ENCODE measurements at places on chromosomes 13 and 19.

DNA sequence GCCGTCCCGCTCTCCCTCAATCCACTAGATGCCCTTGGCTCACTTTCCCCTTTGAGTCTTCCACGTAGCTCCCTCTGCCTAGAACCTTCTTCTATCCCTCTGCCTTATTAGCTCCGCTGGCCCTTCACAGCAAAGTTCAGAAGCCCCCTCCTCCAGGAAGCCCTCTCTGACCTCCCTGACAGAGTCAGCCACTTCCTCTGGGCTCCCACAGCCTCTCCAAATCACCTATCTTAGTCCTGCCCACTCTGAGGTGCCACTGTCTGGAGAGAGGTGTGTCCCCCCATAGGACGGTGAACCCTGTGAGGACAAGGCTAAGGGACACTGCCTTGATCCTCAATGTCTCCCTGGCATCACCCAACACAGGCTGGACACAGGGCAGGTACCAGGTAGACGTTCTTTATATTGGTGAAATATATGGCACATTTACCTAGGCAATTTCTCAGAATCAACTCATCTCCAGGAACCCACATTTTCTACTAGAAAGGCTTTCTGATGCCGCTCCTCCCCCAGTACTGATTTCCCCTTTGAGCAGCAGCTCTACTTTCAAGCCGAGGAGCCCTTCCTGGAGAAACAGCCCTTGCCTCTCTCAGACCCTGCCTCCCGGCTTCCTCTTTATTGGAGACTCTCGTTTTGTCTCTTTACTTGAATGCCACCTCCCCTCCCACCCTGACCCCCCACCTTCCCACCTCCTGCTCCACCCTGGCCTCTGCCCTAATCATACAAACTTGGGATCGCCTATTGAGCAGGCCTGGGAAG is 3.4 kb upstream of the TGFB1 start:
- no peak for DNase-seq

DNA sequence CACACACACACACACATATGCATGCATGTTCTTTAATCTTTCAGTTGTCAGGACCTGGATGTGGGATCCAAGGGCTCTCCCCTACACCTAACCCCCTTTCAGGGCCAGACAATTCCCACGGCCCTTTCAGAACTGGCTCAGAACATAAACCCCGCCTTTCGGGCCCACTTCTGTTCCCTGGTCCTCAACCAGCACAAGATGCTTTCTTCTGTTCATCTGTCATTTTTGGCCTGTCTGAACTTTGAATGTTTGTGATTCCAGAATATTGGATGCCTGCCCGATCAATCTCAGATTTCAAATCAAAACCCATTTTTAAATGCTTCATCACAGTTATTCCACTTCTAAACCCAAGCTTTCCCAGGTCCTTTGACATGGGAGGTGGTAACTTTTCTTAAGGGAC is 167.3 kb downstream of the USP12 start:
- no peak for DNase-seq

DNA sequence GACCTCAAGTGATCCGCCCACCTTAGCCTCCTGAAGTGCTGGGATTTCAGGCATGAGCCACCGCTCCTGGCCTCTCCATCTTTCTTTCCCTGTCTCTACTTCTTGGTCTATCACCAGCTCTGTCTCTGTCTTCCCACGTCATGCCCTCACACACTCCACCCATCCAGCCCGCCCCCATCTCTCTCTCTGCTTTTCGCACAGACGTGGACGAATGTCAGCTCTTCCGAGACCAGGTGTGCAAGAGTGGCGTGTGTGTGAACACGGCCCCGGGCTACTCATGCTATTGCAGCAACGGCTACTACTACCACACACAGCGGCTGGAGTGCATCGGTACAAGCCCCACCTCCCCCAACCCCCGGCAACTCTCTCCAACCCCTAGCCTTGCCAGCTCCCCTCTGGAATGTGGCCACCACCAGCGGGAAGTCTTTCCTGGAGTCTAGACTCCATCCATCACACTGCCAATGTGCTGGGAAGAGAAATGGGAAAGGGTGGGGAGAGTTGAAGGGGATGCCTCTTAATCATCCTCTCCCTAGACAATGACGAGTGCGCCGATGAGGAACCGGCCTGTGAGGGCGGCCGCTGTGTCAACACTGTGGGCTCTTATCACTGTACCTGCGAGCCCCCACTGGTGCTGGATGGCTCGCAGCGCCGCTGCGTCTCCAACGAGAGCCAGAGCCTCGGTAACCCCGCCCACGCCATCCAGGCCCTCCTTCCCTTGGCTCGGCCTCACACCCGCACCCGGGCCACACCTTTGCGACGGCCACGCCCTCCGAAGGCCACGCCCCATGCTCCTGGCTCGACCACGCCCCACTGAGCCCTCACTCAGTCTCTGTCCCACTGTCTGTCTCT is 22.5 kb downstream of the LTBP4 start:
- no peak for DNase-seq

- DNase-seq = no peak
Observed at GRCh38 chr13:83498045-83498444, 384.2 kb downstream of the SLITRK1 start.

DNA sequence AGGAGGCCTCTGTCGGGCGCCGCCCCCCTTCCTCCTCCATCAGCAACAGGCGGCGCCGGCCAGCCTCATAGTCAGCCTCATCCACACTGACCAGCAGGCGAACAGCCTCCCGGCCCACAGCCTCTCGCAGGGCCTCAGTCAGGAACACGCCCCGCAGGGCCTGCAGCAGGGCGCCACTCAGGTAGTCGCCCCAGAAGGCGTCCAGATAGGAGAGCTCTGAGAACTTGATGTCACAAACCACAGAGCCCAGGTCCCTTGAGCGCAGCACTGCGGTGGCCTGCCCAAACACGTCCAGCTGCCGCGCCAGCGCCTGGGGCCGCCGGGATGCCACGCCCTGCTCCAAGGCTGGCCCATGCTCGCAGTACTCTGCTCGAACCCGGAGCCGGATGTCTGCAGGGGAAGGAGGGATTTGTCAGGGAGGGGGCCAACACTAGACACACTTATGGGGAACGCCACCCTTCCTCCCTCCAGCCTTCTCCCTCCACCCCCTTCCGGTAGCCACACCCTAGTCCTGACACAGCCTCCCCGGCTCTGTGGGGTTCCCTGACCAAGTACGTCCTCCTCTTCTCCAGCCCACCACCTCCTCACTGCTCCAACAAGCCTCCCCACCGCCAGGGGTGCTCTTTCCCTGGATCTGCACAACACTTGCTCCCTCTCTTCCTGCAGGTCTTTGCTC is 17.9 kb downstream of the DEDD2 start:
- DNase-seq = peak; percentile 26

- DNase-seq = no peak
Observed at GRCh38 chr13:58025821-58026220, 394.3 kb downstream of the PCDH17 start.

DNA sequence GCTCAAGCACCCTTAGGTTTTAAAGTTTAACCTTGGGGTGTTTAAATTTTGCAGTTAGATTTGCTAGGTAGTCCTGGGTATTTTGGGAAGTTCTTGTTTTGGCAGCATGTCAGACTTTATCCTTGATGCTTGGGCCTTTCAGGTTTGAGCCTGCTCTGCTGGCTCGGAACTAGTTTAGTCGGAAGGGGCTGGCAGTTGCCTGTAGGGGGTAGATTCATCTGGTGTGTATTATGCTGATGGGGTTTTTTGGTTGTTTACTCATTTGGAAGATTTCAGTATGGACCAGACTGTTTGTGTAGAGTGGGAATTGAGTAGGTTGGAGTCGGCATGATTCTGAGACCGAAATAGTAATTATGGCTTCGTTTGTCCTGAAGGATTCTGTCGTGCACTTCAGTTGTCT is 15.1 kb downstream of the ILF3 start:
- DNase-seq = no peak

- DNase-seq = no peak
Observed at GRCh38 chr13:111659219-111659775, 338.9 kb downstream of the TEX29 start.

- no peak for DNase-seq
Observed at GRCh38 chr13:28495538-28496187, 735 bp upstream of the FLT1 start.

DNA sequence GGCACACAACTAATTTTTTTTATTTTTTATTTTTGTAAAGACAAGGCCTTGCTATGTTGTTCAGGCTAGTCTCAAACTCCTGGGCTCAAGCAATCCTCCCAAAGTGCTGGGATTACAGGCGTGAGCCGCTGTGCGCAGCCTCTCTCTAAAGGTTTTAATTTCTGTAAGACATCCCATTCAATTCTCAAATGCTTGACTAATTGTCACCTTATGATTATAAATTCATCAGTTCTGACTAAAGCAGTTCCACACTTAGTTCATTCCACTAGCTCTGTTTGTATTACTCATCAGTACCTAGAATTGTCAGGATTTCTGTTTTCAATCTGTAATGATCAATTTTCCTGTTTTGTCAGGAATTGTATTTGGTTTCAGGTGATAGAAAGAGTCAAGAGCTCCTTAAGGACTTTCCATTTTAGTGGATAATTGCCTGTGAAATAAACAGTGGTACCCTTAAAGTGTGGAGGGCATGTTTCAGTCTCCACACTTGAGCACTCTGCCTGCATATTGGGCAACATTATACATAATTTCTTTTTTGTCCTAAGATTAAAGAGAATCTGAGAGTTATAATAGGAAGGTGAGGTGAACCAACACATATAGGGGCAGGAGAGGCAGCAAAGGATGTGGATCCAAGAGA is 27.6 kb downstream of the GPALPP1 start:
- DNase-seq = no peak

DNA sequence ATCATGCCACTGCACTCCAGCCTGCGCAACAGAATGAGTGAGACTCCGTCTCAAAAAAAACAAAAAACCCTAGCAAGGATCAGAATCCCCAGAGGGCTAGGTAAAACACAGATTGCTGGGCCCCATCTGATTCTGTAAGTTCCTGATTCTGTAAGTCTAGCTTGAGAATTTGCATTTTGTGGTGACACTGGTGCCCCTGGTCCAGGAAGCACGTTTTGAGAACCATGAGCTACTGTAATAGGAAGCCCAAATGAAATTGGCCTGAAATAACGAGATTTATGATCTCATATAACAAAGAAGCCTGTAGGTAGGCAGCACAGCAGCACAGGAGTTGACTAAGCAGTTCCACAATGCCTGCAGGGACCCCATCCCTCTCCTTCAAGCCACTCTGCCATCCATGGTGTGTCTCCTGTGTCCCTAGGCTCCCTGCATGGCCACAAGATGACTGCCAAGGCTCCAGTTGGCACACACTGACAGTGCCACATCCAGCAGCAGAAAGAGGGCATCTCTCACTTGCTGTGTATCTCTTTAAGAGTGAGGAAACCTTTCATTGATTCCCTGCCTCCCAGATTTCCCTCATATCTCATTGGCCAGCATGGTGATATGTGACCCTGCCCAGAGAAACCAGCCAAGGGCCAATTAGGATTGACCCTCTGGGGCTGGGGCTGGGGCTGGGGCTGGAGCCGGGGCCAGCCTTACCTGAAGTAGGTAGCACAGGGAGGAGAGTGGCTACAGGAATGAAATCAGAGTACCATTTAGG is 21.7 kb downstream of the SIPA1L3 start:
- DNase-seq = no peak

DNA sequence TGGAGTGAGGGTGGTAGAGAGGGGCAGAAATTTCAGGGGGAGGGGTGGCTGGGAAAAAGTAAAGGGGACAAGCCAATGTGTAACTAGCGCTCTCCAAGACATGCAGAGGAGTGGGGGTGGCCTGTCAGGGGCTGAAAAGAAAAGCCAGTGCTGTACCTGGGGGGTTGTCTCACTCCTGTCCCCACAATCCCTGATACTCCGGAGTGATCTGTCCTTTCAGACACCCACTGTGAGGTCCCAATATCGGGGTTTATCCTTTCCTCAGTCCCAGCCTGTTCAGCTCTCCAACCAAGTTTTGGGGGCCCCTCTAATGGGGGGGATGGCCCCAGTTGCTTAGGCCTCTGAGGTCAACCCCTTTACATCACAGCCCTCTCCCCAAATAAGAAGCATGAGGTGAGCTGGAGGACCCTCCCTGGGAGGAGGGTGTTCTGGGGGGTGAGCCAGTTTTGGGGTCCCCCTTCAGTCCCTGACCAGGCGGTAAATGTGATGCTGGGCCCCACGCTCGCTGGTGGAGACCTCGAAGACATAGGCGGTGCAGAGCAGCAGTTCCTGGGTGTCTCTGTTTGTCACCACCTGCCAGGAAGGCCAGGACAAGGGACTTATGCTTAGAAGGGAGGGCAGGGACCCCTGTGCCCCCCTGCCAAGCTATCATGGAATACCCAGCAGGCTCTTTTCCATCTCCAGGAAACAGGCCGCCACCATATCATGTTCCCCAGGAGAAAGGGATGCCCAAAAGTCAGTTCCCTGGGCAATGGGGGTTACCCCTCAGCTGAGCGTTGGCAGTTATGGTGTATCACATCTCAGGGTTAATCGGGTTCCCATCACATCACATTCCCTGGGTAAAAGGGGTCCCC is 5.9 kb downstream of the CD37 start:
- DNase-seq = no peak

DNA sequence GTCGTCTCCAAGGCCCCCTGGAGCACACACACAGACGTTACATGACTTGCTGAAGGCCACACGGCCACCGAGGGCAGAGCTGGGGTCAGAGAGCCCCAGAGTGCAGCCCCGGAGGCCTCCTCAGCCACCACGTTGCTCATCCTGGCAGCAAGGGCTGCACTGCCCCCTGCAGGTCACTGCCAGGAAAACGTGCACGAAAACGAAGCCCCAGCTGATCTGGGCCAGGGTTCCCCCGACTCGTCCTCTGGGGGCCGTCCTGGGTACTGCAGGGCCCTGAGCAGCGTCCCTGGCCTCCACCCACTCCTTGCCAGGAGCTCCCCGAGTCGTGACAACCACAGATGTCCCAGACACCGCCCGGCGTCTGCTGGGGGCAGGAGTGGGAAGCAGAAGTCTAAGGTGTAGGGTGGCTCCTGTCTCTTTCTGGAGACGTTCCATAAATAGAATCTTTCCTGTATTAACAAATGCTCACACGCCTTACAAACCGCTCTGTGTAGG is 3.4 kb downstream of the TPGS1 start:
- DNase-seq = peak; percentile 92

GRCh38 chr13:108915634-108916512 is 286.5 kb downstream of the MYO16 start:
- peak; percentile 15 for DNase-seq

- no peak for DNase-seq
Observed at GRCh38 chr19:33622505-33622808, 704 bp downstream of the CHST8 start.

DNA sequence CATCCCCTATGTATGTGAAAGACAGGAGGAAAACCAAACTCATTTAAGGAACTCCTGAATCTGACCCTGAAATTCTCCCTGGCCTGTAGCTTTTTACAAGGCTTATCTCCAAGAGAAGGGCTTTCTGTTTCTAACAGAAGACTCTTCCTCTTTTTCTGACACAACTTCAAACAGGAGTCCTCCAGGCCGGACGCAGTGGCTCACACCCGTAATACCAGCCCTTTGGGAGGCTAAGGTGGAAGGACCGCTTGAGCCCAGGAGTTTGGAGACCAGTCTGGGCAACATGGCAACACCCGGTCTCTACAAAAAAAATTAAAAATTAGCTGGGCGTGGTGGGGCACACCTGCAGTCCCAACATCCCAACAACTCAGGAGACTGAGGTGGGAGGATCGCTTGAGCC is 41.9 kb downstream of the CARS2 start:
- DNase-seq = no peak

DNA sequence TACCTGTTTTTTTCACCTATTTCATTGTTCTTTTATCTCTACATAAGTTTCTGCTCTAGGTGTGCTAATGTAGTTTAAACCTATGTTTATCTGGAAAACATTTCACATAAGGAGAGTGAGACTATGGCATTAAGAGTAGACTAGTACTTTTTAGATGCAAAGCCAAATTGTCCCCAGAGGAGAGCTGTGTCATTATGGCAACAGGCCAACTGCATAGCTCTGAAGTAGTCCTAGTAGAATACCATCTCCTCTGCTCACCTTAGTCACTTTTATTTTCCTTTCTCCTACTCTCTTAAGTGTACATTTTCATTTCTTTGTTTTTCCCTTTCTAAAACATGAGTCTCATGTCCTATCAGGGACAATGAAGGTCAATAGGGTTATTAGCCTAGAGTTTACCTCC is 123.1 kb downstream of the ITGBL1 start:
- no peak for DNase-seq

All from T-cell (primary cell).